ENCODE measurements at places on chromosomes 11 and 22. TPM values are rescaled to one million over a fixed set of nuclear protein-coding genes. Genes with fewer than 3 reads are reported as not detected.

MIAT gene
- 54.7 TPM for total RNA-seq

OR52M1 gene
- total RNA-seq = not detected

JAM3 gene
- total RNA-seq = 115 TPM

GRCh38 chr11:6737872-6738466, 33.8 kb downstream of the OR2AG2 start:
- no peaks in the 10 kb centered on the region for H3K36me3 ChIP-seq
- no peak for DNase-seq
- H3K4me1 ChIP-seq = no peaks in the 10 kb centered on the region
- H3K4me3 ChIP-seq = no peak overlapping the region

- no peak overlapping the region for H3K4me3 ChIP-seq
- no peaks in the 10 kb centered on the region for H3K27me3 ChIP-seq
- DNase-seq = no peak
Observed at GRCh38 chr11:95364324-95365295, 133.6 kb upstream of the SESN3 start.

DNA sequence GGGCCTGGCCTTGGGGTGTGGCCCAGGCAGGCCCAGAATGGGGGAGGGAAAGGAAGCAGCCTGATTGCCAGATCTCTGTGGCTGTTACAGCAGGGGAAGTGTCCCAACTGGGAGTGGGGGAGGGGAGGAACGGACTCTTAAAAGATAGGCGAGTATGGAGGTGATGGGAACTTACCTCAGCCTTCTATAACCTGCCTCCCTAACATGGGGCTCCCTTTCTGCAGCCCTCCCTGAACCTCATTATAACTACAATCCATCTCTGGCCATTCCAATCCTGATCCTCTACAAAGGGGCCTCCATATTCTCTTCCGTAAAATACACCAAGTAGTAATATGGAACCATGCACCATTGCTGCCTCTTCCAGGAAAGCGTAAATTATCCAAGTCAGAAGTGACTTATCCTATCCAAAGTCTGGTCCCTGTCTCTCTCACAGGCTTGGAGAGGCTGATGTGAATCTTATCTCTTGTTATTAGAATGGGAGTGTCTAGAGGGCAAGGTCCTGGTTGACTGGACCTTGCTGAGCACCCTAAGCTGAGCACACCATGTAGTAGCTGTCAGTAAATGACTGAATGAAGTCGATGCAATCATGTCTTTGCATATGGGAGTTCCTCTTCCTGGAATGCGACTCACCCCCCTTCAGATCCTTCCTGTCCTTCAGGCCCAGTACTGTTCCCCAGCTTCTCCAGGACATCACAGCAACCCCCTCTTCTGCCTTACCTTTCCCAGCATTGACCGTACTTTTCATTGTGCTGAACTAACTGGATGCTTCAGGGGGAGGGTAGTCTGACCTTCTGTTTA, 5.9 kb downstream of the RHOG start:
- no peak overlapping the region for H3K27ac ChIP-seq
- peaks cover 7% of the 10 kb centered on the region for H3K36me3 ChIP-seq
- no peak overlapping the region for H3K4me3 ChIP-seq
- no peaks in the 10 kb centered on the region for H3K27me3 ChIP-seq

DNA sequence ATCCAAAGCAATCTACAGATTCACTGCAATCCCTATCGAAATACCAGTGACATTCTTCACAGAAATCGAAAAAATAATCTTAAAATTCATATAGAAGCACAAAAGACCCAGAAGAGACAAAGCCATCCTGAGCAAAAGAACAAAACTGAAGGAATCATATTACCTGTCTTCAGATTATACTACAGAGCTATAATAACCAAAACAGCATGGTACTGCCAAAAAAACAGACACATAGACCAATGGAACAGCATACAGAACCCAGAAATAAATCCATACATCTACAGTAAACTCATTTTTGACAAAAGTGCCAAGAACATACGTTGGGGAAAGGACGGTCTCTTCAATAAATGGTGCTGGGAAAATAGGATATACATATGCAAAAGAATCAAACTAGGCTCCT, 18.9 kb downstream of the RRP8 start:
- peaks cover 10% of the 10 kb centered on the region for H3K36me3 ChIP-seq
- no peak overlapping the region for H3K27ac ChIP-seq
- H3K4me3 ChIP-seq = no peak overlapping the region
- no peak for DNase-seq

DNA sequence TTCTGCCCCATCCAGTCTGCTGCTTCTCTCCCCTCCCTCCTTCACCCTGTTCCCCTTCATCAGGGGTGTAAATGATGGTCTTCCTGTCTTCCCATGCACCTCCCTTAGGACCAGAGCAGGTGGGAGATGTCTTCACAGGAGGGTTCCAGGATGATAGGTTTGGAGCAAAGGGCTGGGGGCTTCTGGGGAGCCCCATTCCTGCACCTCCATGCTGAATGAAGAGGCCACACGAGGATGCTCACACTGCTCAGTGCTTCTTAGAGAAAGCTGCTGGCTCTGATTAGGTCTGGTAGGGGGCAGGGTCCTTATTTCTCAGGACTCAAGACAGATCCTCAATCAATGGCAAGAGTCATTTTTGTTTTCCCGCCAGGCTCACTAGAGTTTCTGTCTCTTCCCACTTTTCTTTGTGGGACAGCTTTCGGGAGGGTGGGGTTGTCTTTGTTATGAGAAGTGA, 41.1 kb downstream of the BCR start:
- no peak overlapping the region for H3K27ac ChIP-seq
- no peaks in the 10 kb centered on the region for H3K27me3 ChIP-seq
- no peak overlapping the region for H3K4me3 ChIP-seq
- no peak for DNase-seq

- H3K4me1 ChIP-seq = peaks cover 51% of the 10 kb centered on the region
- H3K27ac ChIP-seq = peak within 1 kb of the TSS; percentile 98
- peaks cover 21% of the 10 kb centered on the region for H3K36me3 ChIP-seq
- DNase-seq = peak; percentile 62
Observed at GRCh38 chr22:30425616-30426387, at the start of gene MTFP1. TSS of gene MTFP1 (plus strand) at chr22:30425768. CDS start at chr22:30425880, 112 bp downstream.

DNA sequence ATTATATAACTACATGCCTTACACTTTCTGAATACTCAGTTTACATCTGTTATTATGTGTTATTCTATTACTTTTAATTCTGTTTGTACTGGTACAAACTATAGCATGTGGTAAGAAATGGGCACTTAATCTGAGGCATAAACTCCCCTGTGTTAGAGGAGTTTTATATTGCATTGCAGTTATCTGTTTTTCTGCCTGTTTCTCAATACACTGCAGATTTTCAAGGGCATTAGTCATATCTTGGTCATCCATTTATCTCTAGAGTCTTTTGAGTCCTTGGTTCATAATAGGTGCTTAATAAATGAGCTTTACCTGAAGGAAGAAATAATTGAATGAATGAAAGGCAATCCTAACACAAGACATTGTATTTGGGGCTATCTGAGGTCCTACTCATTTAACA, 182.9 kb upstream of the CTSC start:
- no peaks in the 10 kb centered on the region for H3K4me1 ChIP-seq
- DNase-seq = no peak
- no peaks in the 10 kb centered on the region for H3K36me3 ChIP-seq
- no peaks in the 10 kb centered on the region for H3K27me3 ChIP-seq

GRCh38 chr11:12792018-12792417, 117.8 kb downstream of the TEAD1 start:
- no peaks in the 10 kb centered on the region for H3K27me3 ChIP-seq
- no peak overlapping the region for H3K4me3 ChIP-seq
- H3K36me3 ChIP-seq = peaks cover 3% of the 10 kb centered on the region
- no peak for DNase-seq
- H3K4me1 ChIP-seq = peaks cover 16% of the 10 kb centered on the region

Data from spinal cord (tissue), 10 donors.